ENCODE measurements at places on chromosomes 7 and 10.

DNA sequence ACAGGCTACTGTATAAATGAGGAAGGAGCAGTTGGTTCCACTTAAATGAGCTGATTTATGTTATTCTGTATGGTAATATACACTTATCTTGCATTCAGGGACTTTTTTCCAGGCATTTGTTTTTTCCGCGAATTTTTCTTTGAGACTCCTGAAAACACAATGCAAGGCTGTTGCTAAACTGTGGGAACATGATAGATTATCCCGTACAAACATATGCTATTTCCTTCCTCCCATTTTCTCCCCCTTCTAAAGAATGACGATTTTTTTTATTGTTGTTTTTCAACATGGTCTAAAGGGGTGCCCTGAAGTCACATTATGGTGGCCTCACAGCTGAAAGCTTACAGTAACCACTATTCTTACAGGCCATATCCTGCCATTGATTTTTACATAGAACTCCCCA is 523.9 kb upstream of the NRP1 start:
- DNase-seq: no peak

- no peak for DNase-seq
Observed at GRCh38 chr7:144826208-144826607, 9.6 kb downstream of the TPK1 start.

DNA sequence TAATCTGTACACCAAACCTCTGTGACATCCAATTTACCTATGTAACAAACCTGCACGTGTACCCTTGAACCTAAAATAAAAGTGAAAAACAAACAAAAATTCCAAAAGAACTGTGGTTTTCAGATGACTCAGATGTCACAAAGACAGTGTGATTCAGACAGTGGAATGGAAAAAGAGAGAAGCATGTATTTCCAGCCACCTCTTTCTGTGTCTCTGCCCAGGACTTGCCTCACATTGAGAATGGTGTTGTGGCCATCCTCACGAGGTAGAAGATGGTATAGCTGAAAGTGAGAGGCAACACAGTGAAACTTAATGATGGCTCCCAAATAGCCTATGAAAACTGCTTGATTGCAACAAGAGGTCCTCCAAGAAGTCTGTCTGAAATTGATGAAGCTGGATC is 78.0 kb downstream of the ARL5B start:
- no peak for DNase-seq

GRCh38 chr10:101062232-101063049 is 652 bp downstream of the KAZALD1 start:
- DNase-seq: peak; percentile 16

All from NCI-H2227 treated with DMSO at 0.1 percent for 48 hours (cell line).